Activated T-helper 1 cell treated with anti-CD3 and anti-CD28 coated beads, Interleukin-12 subunit alpha, Interleukin-12 subunit beta, Interleukin-2, Interleukin-4 antibody, amounts not matched to agents 30 ng/mL and 10 ng/mL and 1 ng/mL, durations not matched to agents 14 hours and 24 hours and 36 hours (primary cell): ENCODE measurements at places on chromosomes 7 and 10.

DNA sequence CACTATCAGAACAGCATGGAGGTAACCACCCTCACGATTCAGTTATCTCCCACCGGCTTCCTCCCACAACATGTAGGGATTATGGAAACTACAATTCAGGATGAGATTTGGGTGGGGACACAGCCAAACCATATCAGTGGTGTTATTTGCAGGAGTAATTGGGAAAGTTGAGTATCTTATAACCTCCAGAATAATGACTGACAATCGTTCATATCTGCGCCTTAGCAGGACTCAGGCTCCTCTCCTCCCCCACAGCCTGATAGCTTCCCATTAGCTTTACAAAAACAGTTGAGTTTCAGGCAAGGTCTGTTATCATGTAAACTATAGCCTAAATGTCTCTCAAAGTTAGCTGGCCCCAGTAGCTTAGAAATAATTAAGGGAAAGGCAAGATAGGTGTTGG is 3.4 kb upstream of the ERCC6 start:
- H3K4me3 ChIP-seq = no peak overlapping the region
- peaks cover 24% of the 10 kb centered on the region for H3K4me1 ChIP-seq
- peaks cover 5% of the 10 kb centered on the region for H3K27me3 ChIP-seq

GRCh38 chr10:97547271-97547600 is 25.3 kb upstream of the ANKRD2 start:
- no peak overlapping the region for H3K27ac ChIP-seq
- no peak overlapping the region for H3K4me3 ChIP-seq
- peaks cover 31% of the 10 kb centered on the region for H3K4me1 ChIP-seq
- DNase-seq = no peak
- H3K36me3 ChIP-seq = no peaks in the 10 kb centered on the region

- no peak for DNase-seq
- no peaks in the 10 kb centered on the region for H3K36me3 ChIP-seq
- H3K27me3 ChIP-seq = no peaks in the 10 kb centered on the region
- H3K27ac ChIP-seq = no peak overlapping the region
- H3K4me1 ChIP-seq = no peaks in the 10 kb centered on the region
These were observed 305.7 kb downstream of the CALN1 start for GRCh38 chr7:72106405-72106804.

- H3K36me3 ChIP-seq = no peaks in the 10 kb centered on the region
- no peak overlapping the region for H3K27ac ChIP-seq
- no peak for DNase-seq
These were observed 10.1 kb upstream of the ZNF33B start for GRCh38 chr10:42648512-42648911.

DNA sequence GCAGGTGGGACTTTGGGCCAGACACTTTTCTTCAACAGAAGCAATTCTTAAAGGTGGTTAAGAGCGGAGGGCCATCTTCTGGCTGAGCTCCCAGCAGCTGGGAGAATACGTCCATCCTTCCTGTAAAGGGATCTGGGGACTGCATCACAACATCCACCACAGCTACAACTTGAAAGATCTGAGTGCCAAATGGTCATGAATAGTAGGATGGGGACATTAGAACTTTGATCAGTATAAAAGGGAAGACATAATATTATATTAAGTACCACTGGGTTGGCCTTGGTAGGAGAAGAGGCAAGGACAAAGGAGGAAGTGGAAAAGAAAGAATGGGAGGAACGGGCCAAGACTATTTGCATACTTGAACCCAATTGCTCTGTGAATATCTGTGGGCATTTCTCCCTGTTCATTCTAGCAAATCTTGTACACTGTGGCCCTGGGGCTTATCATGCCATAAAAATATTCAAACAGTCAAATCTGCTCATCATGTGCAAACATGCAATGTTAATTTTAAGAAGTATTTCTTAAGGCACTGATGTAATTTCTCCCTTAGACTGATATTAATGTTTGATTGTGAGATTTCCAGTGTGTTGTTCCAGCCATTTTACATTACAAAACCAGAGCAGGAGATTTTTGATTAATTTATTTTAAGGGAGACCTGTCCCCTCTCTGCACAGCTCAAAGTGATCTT is 65.5 kb upstream of the CREB5 start:
- peaks cover 5% of the 10 kb centered on the region for H3K27me3 ChIP-seq
- no peaks in the 10 kb centered on the region for H3K4me1 ChIP-seq
- DNase-seq = no peak
- H3K36me3 ChIP-seq = no peaks in the 10 kb centered on the region

- no peak overlapping the region for H3K4me3 ChIP-seq
- H3K36me3 ChIP-seq = no peaks in the 10 kb centered on the region
- no peaks in the 10 kb centered on the region for H3K4me1 ChIP-seq
- DNase-seq = peak; percentile 12
- peaks cover 11% of the 10 kb centered on the region for H3K27me3 ChIP-seq
- H3K27ac ChIP-seq = no peak overlapping the region
These were observed 102.3 kb downstream of the JAZF1 start for GRCh38 chr7:28078036-28078901.

DNA sequence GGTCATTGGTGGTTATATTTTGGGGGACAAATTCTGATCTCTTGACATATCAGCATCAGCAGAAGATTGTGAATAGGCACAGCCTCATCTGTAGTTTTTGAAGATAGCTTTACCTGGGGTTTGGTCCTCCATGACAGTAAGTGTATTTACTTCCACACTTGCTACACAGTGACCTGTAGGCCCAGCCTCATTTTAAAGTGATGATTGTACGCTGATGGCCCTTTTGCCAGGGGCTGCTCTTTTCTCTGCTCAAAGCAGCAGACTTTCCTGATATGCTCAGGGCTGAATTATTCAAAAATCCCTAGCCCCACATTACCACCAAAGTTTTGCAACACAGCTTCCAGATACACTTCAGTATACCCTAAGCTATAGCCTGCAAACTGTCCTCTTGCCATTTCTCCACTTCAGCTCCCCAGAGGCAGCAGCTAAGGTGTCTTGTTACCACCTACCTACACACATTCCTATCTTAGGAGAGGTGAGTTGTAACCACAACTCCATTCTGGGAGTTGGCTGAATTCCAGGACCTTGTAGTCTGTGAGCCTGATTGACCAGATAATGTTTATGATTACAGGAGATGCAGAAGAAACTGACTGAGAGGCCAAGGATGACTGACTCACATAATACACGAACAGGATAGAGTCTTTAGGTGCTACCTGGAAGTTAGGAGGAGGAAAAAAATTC is 6.0 kb downstream of the ASB4 start:
- H3K4me1 ChIP-seq = no peaks in the 10 kb centered on the region
- H3K4me3 ChIP-seq = no peak overlapping the region
- DNase-seq = no peak
- no peaks in the 10 kb centered on the region for H3K36me3 ChIP-seq
- H3K27ac ChIP-seq = no peak overlapping the region
- peaks cover 7% of the 10 kb centered on the region for H3K27me3 ChIP-seq

DNA sequence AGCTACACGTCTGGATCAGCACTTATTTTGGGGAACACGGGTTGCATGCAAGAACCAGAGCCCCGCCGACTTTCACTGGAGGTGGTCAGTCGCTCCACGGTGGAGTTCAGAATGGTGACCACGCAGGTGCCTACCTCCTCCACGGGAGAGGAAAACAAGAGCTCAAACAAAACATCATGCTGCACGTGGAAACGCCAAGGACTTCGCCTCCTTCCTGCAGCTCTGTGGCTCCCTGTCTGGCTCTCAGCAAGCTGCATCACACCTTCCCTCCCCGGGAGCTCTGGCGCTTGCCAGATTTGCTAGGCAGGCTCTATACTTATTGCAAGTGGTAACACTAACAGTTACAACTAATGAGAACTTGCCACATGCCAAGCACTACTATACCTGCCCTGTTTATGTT is 26.0 kb downstream of the GSDME start:
- peaks cover 34% of the 10 kb centered on the region for H3K4me1 ChIP-seq
- peaks cover 14% of the 10 kb centered on the region for H3K27me3 ChIP-seq
- H3K36me3 ChIP-seq = no peaks in the 10 kb centered on the region
- H3K4me3 ChIP-seq = no peak overlapping the region
- DNase-seq = no peak

GRCh38 chr7:90345595-90346335 is 751 bp upstream of the GTPBP10 start:
- peaks cover 38% of the 10 kb centered on the region for H3K4me1 ChIP-seq
- no peaks in the 10 kb centered on the region for H3K27me3 ChIP-seq
- peaks cover 21% of the 10 kb centered on the region for H3K36me3 ChIP-seq
- DNase-seq = no peak
- H3K4me3 ChIP-seq = peak overlapping the region; percentile 91

DNA sequence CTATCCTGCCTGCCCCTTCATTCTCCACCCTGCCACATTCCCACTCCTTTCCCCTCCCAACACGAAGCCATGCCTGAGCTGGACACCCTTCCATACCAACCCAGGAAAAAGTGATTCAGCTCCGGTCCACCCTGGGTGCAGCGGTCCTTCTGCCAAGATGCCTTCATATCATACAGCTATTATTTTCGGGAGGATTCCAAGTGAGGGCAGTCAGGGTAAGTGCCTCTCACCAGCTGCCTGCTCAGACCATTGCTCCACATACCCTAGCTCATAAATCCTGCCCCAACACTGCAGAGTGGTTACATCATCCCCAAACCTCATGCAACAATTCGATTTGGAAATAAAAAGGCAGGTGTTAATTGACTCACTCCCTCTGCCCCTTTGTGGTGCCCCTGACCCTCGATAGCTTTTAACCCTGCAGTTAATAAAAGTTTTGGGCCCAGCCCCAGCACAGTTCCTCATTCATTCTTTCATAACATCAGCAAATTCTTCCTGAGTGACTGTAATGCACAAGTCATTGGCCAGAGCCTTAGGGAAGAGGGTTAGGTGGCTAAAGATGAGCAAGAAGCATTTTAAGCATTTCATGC is 42.6 kb downstream of the ZNF503 start:
- no peaks in the 10 kb centered on the region for H3K4me1 ChIP-seq
- no peak overlapping the region for H3K27ac ChIP-seq
- H3K27me3 ChIP-seq = peaks cover 9% of the 10 kb centered on the region
- no peaks in the 10 kb centered on the region for H3K36me3 ChIP-seq
- no peak for DNase-seq

DNA sequence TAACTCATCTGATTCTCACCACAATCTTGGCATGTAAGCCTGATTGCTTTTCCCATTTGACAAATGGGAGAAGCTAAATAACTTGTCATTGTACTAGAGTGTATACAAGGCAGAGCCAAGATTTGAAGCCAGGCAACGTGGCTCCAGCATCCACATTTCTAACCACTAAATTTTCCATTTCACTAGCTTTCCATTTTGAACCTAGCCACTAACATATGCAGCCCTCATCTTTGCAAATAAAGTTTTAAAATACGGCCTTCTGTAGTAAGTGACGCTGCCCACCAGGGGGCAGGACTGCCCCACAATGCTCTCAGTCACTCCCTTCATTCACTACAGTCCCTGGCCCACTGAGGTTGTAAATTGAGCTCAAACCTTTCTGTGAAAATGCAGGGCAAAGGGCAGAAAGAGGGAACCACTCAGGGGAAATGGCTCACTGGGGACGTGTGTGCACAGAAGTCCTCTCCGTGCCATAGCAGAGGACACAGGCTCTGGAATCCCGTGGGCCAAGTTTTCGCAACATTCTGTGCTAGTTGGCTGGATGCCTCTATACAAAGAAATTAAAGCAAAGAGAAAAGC is 315.7 kb downstream of the TNS3 start:
- no peaks in the 10 kb centered on the region for H3K4me1 ChIP-seq
- peak overlapping the region; percentile 61 for H3K27ac ChIP-seq
- no peaks in the 10 kb centered on the region for H3K27me3 ChIP-seq
- DNase-seq = no peak
- no peaks in the 10 kb centered on the region for H3K36me3 ChIP-seq
- H3K4me3 ChIP-seq = no peak overlapping the region

GRCh38 chr7:135956393-135956792 is 20.8 kb downstream of the MTPN start:
- no peak for DNase-seq
- H3K27me3 ChIP-seq = no peaks in the 10 kb centered on the region
- no peak overlapping the region for H3K4me3 ChIP-seq
- H3K36me3 ChIP-seq = peaks cover 18% of the 10 kb centered on the region

DNA sequence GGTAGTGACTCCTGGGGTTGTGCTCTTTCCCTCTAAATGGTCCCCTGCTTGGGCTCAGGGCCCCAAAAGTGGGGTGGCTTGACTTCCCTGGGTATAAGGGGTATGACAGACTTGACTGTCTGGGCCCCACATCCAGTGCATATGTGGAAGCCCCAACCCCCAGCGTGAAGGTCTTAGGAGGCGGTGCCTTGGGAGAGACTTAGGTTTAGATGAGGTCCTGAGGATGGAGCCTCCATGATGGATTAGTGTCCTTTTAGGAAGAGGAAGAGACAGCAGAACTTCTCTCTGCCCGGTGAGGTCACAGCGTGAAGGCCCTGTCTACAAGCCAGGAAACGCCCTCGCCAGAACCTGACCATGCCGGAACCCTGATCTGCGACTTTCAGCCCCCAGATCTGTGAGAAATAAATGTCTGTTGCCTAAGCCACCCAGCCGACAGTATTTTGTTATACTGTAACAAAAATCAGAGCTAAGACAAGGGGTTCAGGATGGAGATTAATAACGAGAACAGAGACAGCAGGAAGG is 23.8 kb downstream of the PODXL start:
- DNase-seq = no peak
- no peaks in the 10 kb centered on the region for H3K36me3 ChIP-seq
- H3K27ac ChIP-seq = peak overlapping the region; percentile 34
- no peaks in the 10 kb centered on the region for H3K4me1 ChIP-seq
- H3K27me3 ChIP-seq = no peaks in the 10 kb centered on the region
- no peak overlapping the region for H3K4me3 ChIP-seq

DNA sequence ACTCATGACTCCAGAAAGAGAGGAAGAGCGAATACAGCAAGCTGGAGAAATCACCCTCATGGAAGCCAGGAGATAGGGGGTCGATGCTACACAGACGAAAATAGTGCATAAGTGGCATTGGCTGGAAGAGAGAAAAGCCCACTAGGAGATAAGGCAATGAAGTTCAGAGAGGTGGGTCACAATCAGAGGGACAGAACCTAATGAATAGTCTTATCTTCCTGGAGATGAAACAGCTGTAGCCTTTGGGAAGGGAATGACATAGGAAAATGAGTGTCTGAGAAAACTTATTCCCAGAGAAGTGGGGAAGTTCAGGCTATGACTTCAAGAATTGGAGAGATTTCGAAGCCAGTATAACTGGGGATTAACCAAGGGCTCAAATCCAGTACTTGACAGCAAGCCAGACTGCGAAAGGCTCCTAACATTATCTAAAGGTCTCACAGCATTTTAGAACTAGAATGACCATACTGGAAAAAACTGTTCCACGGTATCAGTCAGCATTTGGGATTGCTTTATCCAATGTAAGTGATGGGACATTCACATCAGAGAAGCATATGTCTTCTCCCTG is 211.1 kb downstream of the ZNF365 start:
- peaks cover 12% of the 10 kb centered on the region for H3K27me3 ChIP-seq
- H3K27ac ChIP-seq = no peak overlapping the region

DNA sequence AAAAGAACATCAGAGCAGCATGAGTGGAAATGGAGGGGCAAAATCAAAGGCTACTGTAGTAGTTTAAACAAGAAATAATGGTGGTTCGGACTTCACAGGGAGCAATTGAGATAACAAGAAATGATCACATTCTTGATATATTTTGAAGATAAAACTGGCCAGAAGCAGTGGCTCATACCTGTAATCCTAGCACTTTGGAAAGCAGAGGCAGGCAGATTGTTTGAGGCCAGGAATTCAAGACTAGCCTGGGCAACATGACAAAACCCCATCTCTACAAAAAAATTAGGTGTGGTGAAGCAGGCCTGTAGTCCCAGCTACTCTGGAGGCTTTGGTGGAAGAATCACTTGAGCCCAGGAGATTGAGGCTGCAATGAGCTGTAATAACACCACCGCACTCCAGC is 22.9 kb downstream of the EEF1AKMT2 start:
- no peak overlapping the region for H3K27ac ChIP-seq
- H3K27me3 ChIP-seq = no peaks in the 10 kb centered on the region
- no peak for DNase-seq
- H3K4me1 ChIP-seq = no peaks in the 10 kb centered on the region

GRCh38 chr7:155449008-155449868 is 8.7 kb upstream of the EN2 start:
- H3K4me1 ChIP-seq = no peaks in the 10 kb centered on the region
- H3K27ac ChIP-seq = no peak overlapping the region
- DNase-seq = no peak
- H3K27me3 ChIP-seq = peaks cover 57% of the 10 kb centered on the region
